Astrocyte of the hippocampus (primary cell): ENCODE measurements at places on chromosomes 6 and 20.
A peak's percentile ranks its signal among the peaks of the same experiment; 100 is the strongest.

DNA sequence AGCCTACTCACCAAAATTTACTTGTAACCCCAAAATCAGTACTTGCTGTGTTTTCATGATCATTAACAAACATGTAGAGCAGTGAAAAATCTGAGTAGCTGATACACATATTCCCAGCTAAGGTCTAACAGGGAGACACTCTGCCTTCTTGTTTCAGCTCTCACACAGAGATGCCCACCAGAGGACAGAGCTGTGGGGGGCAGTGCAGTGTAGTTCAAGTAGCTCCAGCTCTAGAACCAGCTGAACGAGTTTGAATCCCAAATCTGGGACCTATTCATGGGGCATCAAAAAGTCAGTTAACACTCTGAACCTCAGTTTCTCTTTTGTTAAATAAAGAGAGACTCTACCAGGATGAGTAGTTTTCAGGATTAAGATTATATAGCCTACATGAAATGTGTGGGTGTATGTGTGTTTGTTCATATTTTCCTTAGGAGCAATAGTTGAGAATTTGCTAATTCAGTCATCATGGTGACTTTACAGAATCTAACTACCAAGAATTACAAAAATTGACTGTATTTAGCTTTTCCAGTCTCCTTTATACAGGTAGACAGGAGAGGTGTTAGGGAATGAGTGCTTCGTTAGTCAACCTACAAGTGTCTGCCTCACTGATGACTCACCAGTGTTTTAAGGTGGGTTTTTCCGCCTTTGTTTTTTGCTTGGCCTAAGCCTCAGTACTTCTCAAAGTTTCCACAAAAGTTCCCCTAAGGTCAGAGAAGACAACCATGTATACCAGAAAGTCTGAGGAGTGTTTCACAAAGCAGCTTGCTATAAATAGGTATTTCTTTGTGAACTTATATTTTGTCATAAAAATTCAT, 164.0 kb upstream of the RUNX2 start:
- peak; percentile 34 for DNase-seq

DNA sequence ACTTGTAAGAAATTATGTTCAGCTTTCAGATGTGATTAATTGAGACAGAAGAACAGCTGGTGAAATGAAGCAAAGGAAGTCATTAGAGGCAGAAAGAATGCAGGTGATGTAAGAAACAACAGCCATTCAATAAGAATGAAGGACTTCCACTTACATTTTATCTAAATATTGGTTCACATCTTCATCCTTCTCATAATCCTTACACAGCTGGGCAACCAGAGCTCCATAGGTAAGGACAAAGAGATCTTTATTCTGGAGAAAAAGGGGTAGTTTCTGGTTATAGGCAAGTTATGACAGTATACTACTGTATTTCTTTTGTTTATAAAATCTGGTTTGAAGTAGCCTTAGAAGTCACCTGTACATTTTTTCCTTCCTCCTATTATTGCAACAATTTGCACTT, 2.3 kb downstream of the TRAPPC3L start:
- DNase-seq = no peak

DNA sequence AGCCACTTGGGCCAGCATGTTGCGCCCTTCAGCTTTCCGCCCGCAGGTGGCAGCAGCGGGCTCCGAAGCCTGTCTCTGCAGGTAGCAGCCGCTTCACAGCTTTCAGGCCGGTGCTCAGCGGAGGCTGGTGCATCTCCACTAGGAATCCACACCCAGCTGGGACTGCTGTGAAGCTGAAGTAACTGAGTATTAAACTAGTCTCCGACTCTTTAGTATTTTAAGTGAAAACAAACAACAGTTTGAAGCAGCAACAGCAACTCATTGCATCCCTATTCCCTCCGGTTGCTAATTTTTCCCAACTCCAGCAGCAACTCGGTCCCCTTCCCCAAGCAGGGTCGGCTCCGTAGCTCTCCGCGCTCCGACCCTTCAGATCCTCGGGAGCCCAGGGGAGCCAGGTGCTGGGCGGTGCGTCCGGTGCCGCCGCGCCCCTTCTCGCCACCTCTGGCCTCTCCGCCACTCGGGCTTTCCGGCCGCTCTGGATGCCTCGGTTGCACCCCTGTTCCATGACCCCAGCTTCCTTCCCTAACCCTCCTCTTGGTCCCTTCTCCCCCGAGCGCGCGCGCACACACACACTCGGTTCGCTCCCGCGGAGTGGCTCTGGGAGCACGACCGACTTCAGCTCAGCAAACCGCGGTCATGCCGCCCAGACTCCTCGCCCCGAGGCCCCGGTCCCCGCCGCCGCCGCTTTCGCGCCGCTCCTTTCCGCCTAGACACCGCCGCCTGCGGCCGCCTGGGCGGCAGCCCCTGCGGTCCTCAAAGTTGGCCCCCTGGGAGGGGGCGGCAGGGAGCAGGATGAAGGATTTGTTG, 765 bp upstream of the NKAIN2 start:
- DNase-seq = peak; percentile 96

DNA sequence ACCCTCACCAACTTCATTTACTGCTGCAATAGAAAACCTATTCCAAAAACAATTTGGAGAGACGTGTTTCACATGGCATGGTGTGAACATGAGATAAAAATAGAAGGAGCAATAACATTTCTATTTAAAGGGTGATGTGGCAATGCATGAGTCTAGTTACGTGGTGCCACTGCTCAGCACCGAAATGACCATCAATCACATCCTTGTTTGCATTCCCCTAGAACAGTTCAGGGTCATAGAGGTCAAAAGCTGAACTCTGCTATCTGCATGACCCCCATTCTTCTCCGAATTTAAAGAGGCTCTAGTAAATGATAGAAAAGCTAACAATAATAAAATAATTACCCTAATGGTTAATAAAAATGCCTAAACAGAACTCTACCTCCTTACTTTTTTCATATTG, 29.5 kb downstream of the ROS1 start:
- DNase-seq = no peak

DNA sequence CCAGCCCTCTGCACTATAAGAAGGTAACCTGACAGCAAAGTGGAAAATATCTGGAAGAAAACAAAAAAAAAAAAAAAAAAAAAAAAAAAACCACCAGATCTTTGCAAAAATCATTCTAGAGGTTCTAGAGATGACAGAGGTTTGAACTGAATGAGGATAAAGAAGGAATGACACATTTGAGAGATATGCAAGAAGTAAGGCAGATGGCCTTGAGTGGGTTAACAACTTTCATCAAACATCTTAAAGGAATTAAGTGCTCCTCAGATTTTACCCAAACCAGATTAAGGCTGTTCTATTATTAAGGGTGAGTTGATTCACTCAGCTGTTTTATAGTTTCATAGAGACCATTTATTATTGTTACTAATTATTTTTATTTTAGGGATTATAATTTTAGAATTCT, 62.0 kb downstream of the RSPO3 start:
- DNase-seq = no peak

- DNase-seq = no peak
These were observed 88.4 kb upstream of the PLEKHG1 start for GRCh38 chr6:150511313-150511712.

DNA sequence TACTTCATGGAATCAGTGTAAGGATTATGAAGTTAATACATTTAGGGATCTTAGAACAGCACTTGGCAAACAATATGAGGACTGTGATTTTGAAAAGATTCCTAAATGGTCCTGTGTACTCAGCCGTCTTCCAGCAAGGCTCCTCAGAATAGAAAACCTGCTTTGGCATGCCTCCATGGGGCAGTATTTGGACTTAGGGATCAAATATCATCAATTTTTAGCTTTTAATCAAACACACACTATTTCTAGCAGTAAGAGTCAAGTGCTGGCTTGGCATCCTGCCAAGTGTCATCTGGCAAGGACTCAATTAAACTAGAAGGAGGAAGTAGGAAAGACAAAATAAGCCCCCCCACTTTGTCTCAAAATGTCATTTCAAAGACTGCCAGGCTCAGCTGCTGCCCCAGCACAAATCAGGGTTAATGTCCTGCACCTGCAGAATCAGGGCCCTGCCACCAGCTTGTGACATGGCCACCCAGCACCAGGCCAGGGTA, 40.8 kb downstream of the IYD start:
- DNase-seq = peak; percentile 45

- DNase-seq = no peak
These were observed 182.7 kb upstream of the ARG1 start for GRCh38 chr6:131390322-131390721.

DNA sequence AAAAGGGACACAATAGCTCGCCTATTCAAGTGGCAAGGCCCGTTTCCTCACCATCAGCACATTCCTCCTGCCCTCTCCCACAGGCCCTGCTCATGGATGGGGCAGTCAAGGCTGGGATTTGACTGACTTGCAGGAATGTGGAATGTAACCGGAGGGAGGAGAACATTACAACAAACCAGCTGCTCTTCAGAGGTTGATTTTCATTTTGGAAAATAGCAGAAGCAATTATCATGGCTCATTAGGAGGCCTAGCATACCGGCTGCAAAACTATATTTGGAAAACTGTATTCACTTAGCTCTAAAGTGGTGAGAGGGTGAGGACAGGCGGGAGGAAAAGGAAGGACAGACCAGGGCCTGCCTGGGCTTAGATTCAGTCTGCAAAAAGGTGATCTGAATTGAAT, 283.7 kb downstream of the CD83 start:
- DNase-seq = peak; percentile 19

DNA sequence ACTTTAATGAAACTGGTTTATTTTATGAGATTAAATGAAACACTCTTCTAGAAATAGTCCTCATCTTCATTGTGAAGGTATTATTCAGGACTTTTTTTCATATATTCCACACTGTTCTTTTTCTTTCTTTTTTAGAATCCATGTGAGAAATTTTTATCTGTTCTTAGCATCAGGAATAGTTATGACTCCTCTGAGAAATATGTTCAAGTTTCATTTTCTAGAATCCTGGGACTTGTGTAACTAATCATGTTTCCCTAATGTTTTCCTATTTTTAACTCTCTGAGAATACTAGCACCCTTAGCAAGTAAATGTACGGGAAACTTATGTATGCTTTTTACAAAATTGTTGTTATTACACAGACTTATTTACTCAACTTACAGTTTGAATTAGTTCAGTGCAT, 407.8 kb downstream of the CBLN4 start:
- peak; percentile 1 for DNase-seq

DNA sequence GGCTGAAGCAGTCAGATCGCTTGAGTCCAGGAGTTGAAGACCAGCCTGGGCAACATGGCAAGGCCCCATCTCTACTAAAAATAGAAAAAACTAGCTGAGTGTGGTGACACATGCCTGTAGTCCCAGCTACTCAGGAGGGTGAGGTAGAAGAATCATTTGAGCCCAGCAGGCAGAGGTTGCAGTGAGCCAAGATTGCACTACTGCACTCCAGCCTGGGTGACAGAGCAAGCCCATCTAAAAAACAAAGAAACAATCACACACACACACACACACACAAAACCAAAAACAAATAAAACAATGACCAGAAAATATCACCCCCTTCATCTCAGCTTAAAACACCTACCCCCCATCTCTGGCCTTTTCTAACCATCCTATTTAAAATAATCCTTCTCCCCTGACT, 68.0 kb downstream of the BTBD9 start:
- DNase-seq = no peak

GRCh38 chr6:30793521-30794194, 49.3 kb upstream of the IER3 start:
- no peak for DNase-seq

DNA sequence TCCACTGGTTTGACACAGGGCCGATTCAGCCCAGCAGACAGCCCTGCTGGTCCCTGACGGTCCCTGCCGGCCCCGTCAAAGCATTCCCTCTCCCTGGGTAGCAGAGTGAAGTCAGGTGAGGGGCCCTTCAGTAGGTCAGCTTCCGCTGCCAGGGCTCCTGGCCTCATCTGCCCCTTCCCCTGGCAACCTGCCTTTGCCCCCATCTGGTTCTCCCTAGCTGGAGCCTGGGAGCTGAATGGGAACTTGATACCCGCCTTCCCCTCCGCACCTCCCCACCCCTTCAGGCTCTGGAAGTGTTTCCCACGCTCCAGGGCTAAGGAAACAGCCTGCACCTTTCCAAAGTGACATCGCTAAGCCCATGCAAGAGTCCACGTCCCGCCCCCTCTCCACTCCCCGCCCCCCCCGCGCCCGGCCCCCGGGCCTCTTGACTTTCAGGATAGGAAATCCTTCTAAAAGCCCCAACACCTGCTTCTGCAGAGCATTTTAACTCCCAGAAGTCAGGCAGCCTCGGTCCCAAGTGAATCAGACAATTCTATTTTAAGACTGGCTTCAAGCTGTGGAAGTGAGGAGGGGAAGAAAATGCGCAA, 53.3 kb downstream of the ISM1 start:
- no peak for DNase-seq

GRCh38 chr6:40425192-40425919, 161.8 kb downstream of the LRFN2 start:
- DNase-seq = no peak

DNA sequence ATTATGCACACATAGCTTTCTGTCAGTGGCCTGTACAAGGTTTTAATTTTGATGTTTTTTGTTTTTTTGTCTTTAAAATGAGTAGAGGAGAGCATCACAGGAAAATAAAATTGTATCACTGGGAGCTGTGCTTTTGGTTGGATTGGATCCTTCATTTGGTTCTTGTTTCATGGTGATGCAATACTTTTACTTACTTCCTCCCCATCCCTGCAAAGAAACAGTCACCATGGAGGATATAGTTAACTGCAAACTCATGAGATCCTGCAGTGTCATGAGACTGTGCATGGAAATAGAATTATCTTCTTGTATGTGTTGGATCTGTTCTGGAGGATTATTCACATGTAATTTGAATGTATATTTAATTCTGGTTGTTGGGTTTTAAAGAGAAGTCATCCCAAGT, 122.3 kb downstream of the JARID2 start:
- no peak for DNase-seq

DNA sequence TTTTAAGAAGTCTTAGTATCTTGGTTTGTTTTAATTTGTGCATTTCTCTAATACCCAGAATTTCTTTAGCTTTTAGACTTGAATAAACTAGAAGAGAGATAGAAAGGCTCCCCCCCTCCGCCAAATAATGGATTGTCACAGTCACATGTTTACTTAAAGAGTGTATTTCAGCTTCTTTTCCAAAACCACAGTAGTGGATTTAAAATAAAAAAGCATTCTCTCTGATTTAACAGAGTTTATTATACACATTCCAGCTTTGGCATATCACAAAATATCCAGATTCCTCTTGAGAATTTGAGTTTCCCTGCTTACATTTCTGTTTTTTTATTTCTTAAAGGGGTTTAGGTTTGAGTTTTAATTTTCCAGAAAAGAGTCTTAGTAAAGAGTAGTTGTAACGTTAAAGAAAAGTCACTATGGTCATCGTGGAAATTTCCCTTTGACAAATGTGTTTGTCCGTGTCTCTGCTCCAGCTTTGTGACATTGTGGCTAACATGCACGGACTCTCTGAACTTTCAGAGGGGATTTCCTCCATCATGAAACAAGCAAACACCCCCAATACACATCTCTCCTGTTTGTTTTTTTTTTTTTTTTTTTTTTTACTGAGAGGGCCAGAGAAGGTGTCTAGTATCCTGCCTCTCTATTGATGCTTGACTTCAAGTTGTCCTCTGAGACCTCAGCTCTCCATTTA, 113.5 kb upstream of the SUPT3H start:
- no peak for DNase-seq
